ENCODE measurements at places on chromosomes 6 and 20. TPM values are rescaled to one million over a fixed set of nuclear protein-coding genes. Genes with fewer than 3 reads are reported as not detected.

DNA sequence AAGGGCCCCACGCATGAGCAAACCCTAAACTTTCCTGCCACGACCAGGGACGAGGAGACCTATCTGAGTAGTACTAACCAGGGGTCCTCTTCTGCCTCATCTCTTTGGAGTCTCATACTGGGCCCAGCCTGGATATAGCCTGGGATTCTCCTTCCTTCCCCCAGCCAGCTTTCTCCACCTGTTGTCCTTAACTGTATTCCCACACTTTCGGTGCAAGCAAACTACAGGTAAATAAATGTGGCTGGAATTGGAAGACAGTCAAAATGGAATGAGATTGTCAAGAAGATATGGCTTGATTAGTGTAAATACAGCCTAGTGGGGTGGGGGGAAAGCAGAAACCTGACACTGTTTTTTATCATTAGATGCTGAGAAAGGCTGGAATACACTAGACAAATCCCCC is 23.5 kb upstream of the LY86 start:
- H3K27me3 ChIP-seq = no peaks in the 10 kb centered on the region
- no peak overlapping the region for H3K4me3 ChIP-seq
- H3K36me3 ChIP-seq = no peaks in the 10 kb centered on the region

- H3K4me3 ChIP-seq = no peak overlapping the region
- no peaks in the 10 kb centered on the region for H3K27me3 ChIP-seq
- no peaks in the 10 kb centered on the region for H3K4me1 ChIP-seq
- no peak for DNase-seq
- no peaks in the 10 kb centered on the region for H3K36me3 ChIP-seq
Measured at GRCh38 chr6:39572661-39573340, 152.4 kb downstream of the KIF6 start.

DNA sequence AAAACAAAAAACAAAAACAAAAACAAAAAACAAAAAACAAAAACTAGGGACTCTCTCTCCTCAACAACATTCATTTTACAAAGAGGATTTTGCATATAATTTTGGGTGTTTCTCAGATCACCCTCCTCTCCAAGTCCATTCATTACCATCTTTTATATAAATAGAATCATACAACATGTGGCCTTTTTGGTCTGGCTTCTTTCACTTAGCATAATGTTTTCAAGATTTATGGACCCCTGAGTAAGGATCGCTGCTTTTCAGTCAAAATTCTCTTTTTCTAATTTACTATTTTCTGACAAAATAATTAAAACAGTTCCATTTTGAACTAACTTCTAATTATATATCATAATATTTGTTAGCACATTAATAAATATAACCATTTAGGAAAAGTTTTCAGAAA is 94.8 kb downstream of the UBE3D start:
- H3K4me1 ChIP-seq = no peaks in the 10 kb centered on the region
- no peak for DNase-seq
- no peaks in the 10 kb centered on the region for H3K36me3 ChIP-seq

- no peak overlapping the region for H3K27ac ChIP-seq
- no peak overlapping the region for H3K4me3 ChIP-seq
- H3K36me3 ChIP-seq = no peaks in the 10 kb centered on the region
- no peaks in the 10 kb centered on the region for H3K27me3 ChIP-seq
Measured at GRCh38 chr6:42269553-42269952, 51.9 kb upstream of the MRPS10 start.

GRCh38 chr20:53149148-53149889 is 177.2 kb downstream of the TSHZ2 start:
- H3K27me3 ChIP-seq = no peaks in the 10 kb centered on the region
- no peak overlapping the region for H3K4me3 ChIP-seq
- H3K36me3 ChIP-seq = no peaks in the 10 kb centered on the region
- H3K4me1 ChIP-seq = peaks cover 3% of the 10 kb centered on the region

GRCh38 chr6:38264605-38265004 is 375.1 kb downstream of the BTBD9 start:
- no peaks in the 10 kb centered on the region for H3K27me3 ChIP-seq
- DNase-seq = no peak
- no peak overlapping the region for H3K27ac ChIP-seq
- no peaks in the 10 kb centered on the region for H3K36me3 ChIP-seq
- no peak overlapping the region for H3K4me3 ChIP-seq

GRCh38 chr20:15100506-15101160 is 763.2 kb upstream of the FLRT3 start:
- H3K36me3 ChIP-seq = no peaks in the 10 kb centered on the region
- H3K4me3 ChIP-seq = no peak overlapping the region
- no peaks in the 10 kb centered on the region for H3K4me1 ChIP-seq
- H3K27me3 ChIP-seq = no peaks in the 10 kb centered on the region
- H3K27ac ChIP-seq = no peak overlapping the region
- DNase-seq = no peak

DNA sequence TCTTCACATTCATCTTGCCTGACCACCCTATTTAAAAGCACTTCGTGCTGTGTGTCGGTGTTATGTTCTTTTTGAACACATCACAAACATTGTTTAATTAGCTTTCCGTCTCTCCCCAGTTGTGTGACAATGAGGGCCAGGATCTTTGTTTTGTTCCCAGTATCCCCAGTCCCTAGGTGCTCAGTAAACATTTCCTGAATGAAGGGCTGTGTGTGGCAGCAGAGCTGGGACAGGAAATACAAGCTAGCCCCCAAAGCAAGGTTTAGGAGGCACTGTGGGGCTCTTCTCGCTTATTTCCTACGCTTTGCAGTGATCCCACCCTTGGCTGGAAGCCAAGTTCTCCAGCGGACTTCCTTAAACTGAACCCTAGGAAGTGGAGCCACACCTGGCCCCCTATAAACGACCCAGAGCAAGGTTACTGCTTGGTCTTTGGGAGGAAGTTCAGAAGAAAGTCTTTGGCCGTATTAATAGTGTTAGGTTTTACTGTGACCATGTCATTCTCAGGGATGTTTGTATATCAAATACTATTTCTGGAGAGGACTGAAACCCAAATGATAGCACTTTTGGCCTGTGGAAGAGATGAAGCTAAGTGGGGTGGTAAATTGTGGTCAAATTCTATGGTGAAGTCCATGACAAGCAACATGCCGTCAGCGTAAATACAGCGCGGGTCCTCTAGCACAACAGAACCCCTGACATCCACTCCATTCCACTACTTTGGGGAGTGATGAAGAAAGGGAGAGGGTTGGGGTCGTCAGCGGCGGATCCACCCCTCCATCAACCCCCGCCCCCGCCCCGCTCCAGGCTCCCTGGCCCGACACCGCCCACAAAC is 570 bp upstream of the FANCE start:
- peaks cover 3% of the 10 kb centered on the region for H3K36me3 ChIP-seq
- peak; percentile 3 for DNase-seq
- peaks cover 4% of the 10 kb centered on the region for H3K27me3 ChIP-seq
- H3K27ac ChIP-seq = no peak overlapping the region
- peak overlapping the region; percentile 85 for H3K4me3 ChIP-seq
- H3K4me1 ChIP-seq = peaks cover 26% of the 10 kb centered on the region

Gene KIF6
- total RNA-seq = 1.4 TPM

Gene FAXC
- 1.1 TPM for total RNA-seq

Gene HUS1B
- total RNA-seq = 0.72 TPM

Gene TP53TG5
- not detected for total RNA-seq
